Vagina (tissue), 2 donors: ENCODE measurements at places on chromosomes 12 and 14.

DNA sequence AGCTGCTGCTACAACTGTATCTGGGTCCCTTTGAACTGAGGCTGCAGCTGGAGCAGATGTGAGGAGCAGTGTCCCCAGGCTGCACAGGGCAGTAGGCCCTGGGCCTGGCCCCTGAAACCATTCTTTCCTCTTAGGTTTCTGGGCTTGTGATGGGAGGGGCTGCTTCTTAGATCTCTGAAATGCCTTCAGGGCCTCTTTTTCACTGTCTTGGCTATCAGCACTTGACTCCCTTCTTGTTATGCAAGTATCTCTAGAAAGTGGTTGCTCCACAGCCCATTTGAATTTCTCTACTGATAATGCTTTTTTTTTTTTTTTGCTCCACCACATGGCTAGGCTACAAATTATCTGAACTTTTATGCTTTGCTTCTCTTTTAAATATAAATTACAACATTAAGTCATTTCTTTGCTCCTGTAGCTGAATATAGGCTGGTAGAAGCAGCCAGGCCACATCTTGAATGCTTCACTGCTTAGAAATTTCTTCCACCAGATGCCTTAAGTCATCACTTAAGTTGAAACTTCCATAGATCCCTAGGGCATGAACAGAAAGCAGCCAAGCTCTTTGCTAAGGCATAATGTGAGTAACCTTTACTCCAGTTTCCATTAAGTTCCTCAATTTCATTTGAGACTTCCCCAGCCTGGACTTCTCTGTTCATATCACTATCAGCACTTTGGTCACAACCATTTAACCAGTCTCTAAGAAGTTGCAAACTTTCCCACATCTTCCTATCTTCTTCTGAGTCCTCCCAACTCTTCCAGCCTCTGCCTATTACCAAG is 41.1 kb downstream of the ACSM4 start:
- no peak for DNase-seq

- DNase-seq: no peak
Observed at GRCh38 chr14:65790172-65790815, 377.8 kb downstream of the FUT8 start.

DNA sequence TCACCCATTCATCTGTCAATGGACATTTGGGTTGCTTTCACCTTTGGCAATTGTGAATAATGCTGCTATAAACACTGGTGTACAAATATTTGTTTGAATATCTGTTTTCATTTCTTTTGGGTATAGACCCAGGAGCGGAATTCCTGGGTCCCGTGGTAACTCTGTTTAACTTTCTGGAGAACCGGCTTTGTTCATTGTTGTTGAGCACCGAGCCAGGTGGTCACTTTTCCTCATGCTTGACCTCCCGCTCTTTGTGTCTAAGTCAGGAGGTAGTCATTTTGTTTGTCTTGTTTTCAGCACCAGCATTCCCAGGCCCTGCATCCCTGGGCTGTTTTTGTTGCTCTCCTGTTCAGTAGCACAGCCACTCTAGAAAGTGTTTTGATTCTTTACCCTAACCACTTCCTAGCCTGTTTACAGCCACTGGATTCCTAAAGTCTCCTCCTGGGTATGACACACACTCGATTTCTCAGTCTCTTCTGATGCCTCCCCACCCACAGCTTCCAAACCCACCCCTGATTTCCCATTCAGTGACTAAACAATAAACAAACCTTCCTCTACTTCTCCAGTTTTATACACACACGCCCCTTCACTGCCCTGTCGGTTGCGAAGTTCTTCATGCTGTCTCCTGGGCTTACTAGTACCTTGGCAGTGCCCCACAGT is 37.9 kb downstream of the B4GALNT3 start:
- DNase-seq: no peak

GRCh38 chr12:123991372-123991951 is 18.4 kb downstream of the ZNF664 start:
- no peak for DNase-seq

DNA sequence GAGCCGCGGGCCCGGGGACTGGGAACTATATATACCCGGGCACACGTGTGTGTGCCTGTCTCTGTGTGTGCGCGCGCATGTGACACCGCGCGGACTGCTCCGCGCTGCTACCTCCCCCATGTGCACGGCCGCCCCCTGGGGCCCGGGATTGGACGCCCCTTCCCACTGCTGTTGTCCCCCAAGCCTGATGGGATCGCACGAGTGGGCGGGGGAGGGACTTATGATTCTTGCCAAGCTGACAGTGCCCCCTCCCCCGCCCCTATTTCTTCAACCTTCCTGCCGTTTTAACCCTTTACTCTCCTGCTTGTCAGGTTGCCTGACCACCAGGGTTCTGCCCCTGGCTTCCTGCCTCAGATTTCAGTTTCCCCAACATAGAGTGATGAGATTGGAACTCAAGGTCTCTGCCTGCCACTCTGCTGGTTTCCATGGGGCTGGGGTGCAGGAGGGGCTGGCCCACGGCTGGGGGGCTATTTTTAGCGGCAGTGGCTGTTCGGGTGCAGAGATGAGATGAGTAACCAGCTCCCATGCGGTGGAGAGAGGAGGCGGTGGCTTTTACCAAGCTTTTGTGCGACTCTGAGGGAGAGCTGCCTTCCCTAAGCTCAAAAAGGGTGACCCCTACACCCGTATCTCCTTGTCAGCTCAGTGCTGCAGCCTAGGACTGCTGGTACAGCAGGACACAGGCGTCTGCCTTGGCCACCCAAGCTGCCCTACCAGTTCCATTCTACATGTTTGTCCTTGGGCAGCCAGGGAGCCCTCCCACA is at the start of gene DDN:
Gene DDN, minus strand, starts transcription at position 5 of the 761 bp plus-strand sequence. CDS start 88 bp downstream, outside the sequence.
- DNase-seq: no peak

- no peak for DNase-seq
Observed at GRCh38 chr14:30420515-30420914, 138.4 kb upstream of the G2E3 start.

- no peak for DNase-seq
Observed at GRCh38 chr12:90828621-90829020, 126.4 kb downstream of the CCER1 start.
